ENCODE measurements at places on chromosomes 1 and 21.
A peak's percentile ranks its signal among the peaks of the same experiment; 100 is the strongest.

DNA sequence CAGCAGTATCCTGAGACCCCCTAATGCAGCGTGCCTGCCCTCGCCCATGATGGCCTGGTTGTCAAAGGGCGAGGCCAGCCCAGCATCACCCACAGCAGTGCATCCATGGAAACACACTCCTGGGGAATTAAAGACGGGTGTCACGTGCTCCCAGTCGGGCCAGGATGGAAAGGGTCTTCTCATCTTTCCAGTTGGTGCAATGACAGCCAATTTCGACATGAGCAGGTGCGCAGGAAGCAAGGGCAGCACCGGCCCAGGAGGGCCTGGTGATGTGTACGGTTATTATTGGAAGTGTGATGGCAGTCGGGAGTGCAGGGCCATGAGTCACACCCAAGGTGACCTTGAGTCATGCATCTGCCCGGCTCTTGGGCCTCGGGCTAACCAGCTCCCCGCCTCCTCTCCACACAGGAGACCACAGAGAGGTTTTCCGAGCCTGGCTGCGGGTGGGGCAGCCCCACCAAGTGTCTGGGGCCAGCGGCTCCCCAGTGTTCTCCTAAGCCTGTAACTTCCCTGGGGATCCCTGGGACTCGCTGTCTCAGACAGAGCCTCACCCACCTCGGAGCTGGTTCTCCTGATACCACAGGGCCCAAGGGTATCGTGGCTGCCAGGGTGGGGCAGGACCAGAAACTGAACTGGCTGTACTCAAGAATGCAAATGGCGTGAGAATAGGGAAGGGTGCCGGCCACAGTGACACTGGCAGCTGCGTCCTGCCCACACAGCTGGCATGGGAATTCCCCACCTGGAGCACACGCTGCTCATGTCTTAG is 119.8 kb downstream of the SIK1 start:
- DNase-seq = peak; percentile 12

DNA sequence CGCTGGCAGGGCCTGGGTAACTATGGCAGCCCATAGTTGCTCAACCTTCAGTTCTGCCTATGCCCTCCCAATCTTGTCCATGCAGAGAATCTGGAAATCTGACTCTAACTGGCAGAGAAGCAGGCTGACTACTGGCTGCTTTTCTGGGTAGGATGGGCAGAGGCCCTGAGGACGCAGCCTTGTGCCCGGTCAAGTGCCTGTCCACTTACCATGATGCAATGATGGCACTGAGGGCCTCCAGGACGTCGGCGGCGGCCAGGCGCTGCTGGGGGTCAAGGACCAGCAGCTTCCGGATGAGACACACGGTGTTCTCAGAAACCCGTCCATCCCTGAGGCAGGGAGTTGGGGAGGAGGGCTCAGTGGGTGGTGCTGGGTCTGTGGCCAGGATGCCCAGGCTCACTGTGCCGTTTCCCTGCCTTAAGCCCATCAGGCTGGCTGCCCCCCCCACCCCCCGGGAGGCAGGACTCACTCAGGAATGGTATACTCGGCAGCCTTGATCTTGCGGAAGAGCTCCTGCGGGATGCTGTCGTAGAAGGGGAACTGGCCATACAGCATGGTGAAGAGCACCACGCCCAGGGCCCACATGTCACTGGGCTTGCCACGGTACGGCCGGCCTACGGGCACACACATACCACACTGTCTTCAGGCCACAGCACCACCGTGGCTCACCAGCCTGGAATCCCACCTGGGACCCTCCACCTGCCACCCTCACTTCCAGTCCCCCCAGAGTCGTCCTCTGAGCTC is 20.4 kb upstream of the EVA1B start:
- no peak for DNase-seq

- DNase-seq = no peak
Measured at GRCh38 chr1:60427701-60428100, 354.1 kb upstream of the C1orf87 start.

GRCh38 chr1:112387807-112388206 is 8.2 kb upstream of the CTTNBP2NL start:
- no peak for DNase-seq

- no peak for DNase-seq
Measured at GRCh38 chr1:6961289-6961688, 176.0 kb downstream of the CAMTA1 start.

DNA sequence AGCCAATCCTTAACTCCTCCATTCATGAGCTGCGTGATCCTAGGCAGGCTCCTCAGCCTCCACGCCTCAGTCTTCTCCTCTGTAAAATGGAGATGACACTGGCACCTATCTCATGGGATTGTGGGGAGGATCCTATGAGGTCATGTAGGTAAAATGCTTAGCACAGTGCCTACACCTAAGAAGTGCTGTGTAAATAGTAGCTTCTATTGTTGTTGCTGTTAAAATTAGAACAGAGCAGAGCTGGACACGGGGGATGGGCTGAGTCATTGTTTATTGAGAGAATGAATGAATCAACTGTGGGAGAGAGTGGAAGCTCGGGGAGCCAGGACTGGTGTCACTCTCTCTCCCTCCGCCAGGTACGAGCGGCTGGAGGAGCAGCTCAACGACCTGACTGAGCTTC is 43.0 kb downstream of the TMCC2 start:
- DNase-seq = no peak

DNA sequence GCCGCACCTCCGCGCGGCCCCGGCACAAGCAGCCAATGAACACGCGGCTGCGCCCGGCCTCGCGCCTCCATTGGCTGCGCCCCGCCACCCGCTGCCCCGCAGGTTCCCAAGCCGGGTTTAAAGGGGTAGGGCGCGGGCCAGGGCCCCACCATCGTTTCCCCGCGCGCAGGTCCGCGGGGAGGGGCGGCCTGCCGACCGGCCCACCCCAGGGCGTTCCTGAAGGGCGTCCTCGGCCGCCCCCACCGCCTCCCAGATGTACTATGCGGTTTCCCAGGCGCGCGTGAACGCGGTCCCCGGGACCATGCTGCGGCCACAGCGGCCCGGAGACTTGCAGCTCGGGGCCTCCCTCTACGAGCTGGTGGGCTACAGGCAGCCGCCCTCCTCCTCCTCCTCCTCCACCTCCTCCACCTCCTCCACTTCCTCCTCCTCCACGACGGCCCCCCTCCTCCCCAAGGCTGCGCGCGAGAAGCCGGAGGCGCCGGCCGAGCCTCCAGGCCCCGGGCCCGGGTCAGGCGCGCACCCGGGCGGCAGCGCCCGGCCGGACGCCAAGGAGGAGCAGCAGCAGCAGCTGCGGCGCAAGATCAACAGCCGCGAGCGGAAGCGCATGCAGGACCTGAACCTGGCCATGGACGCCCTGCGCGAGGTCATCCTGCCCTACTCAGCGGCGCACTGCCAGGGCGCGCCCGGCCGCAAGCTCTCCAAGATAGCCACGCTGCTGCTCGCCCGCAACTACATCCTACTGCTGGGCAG is at the start of gene OLIG1:
Gene OLIG1 (plus strand): TSS at position 148 of the 750 bp plus-strand sequence. CDS start 106 bp downstream, at position 254.
- peak; percentile 82 for DNase-seq

DNA sequence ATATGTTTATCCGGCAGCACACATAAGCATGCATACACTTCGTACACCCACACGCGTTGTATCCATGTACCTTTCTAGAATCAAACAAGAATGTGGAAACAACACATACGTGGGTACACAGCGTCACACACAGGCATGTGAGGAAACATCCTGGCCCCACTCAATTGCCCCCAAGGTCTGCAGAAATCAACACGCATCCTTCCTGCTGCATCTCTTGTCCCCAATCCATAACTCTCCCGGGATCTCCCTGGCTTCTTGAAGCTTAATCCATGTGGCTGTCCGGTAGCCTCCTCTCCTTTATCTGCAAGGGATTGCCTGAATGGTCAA is 5.5 kb upstream of the TBX15 start:
- no peak for DNase-seq

DNA sequence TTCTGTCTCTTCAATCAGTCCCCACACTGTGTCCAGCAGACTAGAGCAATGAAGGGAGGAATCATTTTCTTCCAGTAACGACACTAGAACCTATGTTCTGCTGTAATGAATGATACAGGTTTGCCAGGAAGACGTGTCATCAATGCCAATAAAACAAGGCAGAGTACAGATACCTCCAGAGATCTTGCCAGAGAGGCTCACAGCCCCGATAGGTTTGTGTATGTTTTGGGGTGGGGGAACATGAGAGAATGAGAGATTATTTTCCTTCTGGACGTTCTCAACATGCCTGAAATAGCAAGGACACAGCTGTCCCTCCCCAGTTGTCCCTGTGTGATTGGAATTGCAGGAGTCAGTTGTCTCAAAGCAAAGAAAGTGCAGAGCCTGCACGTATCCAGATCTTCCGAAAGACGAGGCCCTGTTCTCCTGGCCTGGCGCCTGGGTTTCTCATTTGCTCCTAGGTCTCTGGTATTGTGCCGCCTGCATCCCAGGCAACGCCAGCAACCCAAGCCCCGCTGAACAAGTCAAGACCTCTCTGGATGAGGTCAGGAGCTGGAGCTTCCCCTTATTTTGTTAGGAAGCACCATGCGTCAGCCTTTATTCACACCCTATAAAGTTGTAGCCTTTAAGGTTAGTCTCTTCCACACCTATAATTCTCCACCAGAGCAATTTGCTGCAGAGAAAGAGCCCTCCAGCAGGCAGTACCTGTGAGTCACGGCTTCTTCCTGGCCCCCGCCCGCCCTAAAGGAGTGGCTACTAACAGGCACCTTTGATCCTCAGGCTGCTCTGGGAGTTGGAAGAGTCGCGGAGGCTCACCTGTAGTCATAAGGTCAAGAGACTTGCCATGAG is 130.5 kb downstream of the TOMM20 start:
- no peak for DNase-seq

GRCh38 chr1:218347723-218348627 is 2.8 kb downstream of the TGFB2 start:
- no peak for DNase-seq

DNA sequence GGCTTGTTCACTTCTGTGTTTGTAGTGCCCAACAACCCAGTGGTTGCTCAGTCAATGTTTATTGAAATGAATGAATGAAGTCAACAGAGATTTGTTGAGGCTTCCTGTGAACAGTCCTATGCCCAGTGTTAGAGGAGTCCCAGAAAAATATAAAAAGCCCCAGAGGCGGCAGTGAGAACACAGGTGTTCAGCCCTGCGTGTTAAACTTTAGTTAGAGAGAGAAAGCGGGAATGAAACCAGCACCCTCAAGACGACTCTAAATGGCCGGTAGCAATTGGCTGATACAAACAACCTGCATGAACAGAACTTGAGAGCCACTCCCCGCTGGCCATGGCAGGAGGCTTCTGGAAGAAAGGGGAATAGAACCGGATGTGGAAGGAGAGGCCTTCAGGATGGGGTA is 22.6 kb downstream of the TMEM51 start:
- no peak for DNase-seq

- DNase-seq = no peak
Measured at GRCh38 chr1:246784621-246785493, 60.6 kb downstream of the SCCPDH start.

DNA sequence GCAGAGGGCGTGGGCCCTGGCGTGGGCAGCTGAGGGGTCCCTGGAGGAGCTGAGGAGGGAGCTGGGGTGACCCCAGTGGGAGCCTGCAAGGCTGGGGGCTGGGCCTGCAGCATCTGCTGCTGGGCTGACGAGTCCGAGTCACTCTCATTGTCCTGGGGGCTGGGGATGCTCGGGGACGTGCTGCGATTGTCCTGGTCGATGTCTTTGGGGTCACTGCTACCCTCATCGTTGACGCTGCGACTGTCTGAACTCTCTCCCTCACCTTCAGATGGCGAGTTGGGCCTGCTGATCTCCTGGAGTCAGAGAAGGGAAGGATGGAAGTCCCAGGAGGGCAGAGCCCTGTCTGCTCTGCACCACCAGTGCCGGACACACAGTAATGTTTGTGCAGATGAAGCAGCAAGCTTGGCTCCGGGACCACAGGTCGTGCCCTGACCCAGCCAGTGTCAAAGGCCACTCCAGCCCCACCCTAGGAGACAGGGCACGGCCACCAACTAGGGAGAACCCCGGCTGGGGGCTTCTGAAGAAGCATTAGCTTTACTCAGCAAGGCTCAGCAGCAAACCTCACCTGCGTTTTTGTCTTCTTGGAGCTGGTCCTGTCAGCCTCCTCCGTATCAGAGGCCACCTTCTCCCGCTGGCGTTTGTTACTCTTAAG is 43.4 kb downstream of the SLC45A1 start:
- DNase-seq = no peak

GRCh38 chr1:204410688-204411450 is 748 bp downstream of the PPP1R15B start:
- DNase-seq = no peak

DNA sequence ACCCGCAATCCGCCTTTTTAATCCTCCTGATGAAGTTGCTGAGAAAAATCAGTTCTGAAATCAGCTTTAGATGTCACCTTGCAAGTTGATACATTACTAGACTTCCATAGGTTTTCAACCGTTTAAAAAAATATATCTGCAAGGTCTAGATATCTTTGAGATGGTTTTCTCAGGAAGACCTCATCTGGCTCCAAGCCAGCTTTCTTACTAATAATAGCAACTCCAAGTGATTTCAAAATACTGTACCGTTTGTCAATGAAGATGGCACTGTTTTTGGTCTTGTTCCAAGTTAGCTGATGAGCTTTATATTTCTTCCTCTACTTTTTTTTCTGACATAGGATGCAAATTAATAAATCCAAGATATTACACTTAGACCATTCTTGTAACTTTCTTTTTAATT is 40.3 kb downstream of the LRRC8C start:
- DNase-seq = no peak

- no peak for DNase-seq
Measured at GRCh38 chr1:53410100-53410541, 49.1 kb upstream of the DMRTB1 start.

DNA sequence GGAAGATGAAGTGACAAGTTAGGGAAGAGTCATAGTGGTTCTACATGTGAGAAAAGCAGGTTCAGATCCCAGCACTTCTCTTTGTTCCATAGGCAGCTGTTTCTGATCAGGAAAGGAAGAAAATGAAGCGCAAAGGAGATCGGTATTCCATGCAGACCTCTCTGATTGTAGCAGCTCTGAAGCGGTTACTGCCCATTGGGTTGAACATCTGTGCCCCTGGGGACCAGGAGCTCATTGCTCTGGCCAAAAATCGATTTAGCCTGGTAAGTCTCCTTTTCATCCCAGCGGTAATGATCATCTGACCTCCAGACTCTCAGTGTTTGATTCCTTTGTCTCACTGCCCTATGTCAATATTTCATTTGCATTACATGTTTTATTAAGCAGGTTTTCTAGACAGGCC is 173.6 kb downstream of the ZP4 start:
- no peak for DNase-seq

- DNase-seq = no peak
Measured at GRCh38 chr1:209546390-209547085, 37.0 kb upstream of the CAMK1G start.

DNA sequence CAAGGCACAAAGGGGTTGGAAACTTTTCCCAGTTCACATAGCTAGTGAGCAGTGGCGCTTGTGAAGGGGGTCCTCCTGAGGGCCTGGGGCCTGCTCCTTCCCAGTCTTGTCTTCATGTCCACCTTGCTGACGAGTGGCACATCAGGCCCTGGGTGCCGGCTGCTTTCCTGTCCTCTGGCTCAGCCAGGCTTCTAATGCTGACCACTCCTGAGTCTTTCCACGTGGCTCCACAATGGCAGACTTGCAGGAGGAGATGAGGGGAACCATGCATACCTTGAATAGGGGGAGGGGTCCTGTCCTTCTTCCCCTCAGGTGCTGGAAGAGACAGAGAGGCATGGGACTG is 38.7 kb downstream of the MAPKAPK2 start:
- DNase-seq = no peak

- no peak for DNase-seq
Measured at GRCh38 chr1:158100498-158100897, 80.2 kb upstream of the CD1D start.

- no peak for DNase-seq
Measured at GRCh38 chr21:37449302-37449937, 82.8 kb downstream of the DYRK1A start.

Data from HL-60 (cell line).